Right cardiac atrium (tissue), 5 donors: ENCODE measurements at places on chromosomes 2 and 18.
A peak's percentile ranks its signal among the peaks of the same experiment; 100 is the strongest.

GRCh38 chr2:224884188-224884587 is 158.1 kb downstream of the DOCK10 start:
- DNase-seq = no peak

DNA sequence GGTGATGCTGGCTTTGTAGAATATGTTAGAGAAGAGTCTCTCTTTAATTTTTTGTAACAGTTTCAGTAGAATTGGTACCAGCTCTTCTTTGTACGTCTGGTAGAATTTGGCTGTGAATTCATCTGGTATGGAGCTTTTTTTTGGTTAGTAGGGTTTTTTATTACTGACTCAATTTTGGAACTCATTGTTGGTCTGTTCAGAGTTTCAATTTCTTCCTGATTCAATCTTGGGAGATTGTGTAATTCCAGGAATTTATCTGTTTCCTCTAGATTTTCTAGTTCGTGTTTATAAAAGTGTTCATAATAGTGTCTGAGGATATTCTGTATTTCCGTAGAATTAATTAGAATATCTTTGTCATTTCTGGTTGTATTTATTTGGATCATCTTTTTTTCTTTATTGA is 943.5 kb downstream of the TRIB2 start:
- DNase-seq = no peak

GRCh38 chr18:48962994-48963561 is 12.3 kb upstream of the SMAD7 start:
- DNase-seq = no peak

DNA sequence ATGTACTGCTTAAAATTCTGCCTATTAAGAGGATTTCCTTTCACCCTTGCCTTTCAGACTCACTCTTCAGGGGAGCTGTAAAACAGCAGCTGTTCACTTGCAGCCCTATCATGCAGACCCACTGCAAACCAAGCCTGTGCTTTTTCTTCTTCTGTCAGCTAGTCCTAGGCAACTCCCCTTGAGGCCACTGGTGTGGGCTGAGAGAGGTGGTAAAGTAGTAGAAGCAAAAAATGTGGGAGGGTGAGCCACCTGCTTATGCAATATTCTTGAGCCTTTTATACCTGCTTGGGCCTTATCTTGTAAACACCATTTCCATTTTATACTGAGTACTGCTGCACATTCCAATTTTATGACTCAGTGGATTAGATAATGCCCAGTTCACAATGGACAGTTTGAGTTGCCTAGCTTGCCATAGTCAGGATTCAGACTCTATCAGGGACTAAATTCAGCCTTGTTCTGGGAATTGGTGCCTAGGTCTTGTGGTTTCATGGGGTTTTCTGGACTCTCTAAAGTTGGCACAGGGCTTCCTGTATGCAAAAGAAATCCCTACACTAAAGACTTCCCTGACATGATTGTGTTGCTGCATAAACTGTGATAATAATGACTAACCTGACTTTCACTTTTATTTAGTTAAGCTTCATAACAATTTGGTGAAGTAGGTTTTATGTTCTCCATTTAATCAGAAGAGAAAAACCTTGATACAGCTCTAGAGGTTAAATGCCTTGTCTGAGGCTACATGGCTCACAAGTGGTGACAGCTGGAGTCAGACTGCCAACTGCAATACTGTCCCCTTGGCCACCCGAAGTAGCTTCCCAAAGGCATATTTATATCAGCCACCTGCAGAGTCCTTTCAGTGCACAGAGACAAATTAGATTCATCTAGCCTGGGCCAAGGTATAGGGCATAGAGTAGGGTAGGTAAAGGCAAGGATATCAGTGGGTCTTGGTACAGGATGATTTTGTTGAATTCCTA is 47.4 kb upstream of the KDM3A start:
- no peak for DNase-seq

GRCh38 chr18:10131460-10132395 is 217.9 kb downstream of the VAPA start:
- peak; percentile 35 for DNase-seq

DNA sequence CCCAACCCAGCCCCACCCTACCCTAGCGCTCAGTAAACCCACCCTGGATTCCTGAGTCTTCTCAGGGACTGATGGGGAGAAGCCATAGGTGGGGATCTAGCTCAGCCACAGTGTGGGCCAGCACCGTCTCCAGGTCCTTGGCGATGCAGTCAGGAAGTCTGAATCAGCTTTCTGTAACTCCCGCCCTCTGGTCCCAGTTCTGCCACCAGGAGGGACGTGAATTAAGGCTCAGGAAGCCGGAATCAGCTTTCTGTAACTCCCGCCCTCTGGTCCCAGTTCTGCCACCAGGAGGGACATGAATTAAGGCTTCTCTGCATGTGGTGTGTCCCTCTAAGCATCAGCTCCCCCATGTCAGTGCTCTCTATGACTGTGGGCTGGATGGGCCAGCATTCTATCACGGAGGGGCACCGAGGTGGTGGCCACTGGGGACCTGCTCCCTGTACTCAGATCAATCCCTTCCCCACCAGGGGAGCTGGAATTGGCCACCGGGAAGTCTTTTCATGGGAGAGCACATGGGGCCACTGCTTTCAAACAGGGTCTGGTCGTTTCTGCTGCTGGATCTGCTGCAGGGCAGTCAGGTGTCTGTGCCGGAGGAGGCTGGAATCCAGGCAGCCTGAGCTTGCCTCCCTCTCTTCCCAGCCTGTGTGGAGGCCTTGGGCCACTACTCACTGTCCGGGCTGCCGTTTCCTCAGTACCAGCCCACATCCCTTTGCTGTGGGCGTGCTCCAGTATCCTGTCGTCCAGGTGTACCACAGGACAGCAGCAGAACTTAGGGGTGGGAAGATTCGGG is 24.7 kb downstream of the ASB18 start:
- DNase-seq = peak; percentile 37

DNA sequence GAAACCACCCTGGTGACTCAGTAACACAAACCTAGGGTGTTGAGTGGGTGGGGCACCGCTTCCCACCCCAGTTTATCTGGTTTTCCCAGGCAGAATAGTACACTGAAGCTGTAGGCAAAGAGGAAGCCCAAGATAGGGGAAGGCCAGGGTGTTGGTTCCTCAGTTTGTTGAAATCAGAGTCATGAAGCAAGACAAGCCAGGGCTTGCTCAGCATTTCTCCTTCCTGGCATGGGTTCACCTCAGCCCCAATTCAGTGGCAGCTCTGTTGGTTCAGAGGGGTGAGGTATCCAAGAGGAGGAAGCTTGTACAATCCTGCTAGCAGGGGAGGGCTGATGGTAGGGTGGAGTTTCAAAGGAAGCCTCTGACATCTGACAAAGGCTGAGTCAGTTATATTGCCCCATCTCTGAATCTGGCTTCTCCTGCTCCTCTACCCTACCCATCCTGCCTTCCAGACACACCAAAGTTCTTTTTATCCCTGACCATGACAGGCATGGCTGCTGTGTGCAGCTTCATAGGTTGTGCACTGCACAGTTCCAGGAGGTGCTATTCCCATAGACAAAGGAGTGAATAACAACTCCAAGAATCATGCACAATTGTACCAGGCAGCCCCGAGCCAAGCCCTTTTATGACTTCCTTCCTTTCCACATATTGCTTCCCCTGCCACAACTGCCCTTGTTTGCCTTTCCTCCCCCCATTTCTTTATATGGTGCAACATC is 24.9 kb upstream of the RAB10 start:
- DNase-seq = peak; percentile 69

GRCh38 chr2:13652531-13653313 is 936.0 kb downstream of the TRIB2 start:
- no peak for DNase-seq

DNA sequence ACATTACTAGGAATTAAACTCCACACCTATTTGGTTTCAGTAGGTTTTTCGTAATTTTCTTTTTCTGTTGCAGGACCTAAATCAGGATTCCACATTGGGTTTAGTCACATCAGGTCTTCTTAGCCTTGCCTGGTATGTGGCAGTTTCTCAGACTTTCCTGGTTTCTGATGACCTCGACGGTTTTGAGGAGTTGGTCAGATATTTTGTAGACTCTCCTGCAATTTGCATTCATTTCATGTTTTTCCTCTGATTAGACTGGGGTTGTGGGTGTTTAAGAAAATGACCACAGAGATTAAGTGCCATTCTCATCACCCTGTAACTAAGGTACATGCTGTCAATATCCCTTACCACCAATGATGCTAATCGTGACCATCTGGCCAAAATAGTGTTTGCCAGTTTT is 97.3 kb upstream of the ST6GAL2 start:
- DNase-seq = no peak

DNA sequence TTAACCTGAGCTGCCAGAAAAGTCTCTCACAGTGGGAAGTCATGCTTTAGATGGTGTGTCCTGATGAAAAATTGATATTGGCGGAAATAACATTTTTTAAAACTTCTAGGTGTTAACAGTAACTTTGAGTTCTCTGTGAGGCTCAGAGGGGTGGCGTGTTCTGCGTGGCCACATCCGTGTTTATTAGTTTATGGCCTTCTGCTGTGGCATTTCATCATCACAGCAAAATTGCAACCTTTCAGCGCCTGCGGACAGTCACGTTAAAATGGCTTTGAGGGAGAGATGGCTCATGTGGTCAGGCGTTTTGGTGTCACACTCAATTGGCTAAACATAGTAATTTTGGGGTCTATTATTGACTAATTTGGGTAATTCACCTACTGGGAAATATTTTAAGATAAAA is 42.4 kb downstream of the KLHL29 start:
- no peak for DNase-seq

- no peak for DNase-seq
Observed at GRCh38 chr2:164974221-164974620, 18.9 kb upstream of the SLC38A11 start.

DNA sequence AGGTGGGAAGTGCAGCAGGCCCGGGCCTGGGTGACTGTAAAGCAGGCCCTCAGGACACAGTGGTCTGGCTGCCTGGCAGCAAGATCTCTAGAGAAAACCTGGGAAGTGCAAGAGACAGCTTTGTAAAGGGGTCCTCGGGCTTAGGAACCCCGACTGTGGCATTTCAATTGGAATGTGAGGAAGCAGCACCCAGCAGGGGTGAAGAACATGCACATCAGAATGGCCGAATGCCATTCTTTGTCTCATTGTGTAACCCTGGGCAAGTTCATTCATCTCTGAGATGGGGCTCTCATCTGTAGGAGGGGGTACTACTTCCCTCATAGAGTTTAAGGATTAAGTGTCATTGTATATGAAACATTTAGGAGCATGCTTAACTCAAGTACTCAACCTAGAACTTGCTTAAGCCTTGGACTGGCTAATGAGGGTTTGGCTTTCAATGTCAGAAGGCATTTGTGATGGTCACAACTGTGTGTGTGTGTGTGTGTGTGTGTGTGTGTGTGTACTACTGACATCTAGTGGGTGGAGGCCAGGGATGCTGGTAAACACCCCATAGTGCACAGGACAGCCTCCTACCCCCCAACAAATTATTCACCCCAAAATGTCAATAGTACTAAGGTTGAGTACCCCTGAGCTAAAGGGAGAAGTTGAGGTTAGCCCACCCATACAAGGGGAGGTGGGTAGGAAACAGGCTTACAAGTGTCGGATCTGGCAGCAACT is 29.3 kb downstream of the MEX3C start:
- DNase-seq = no peak
